ENCODE measurements at places on chromosomes 7 and 10.
A peak's percentile ranks its signal among the peaks of the same experiment; 100 is the strongest.

- DNase-seq, result no peak
Measured at GRCh38 chr7:68247126-68247525, 1250.5 kb downstream of the TYW1 start.

DNA sequence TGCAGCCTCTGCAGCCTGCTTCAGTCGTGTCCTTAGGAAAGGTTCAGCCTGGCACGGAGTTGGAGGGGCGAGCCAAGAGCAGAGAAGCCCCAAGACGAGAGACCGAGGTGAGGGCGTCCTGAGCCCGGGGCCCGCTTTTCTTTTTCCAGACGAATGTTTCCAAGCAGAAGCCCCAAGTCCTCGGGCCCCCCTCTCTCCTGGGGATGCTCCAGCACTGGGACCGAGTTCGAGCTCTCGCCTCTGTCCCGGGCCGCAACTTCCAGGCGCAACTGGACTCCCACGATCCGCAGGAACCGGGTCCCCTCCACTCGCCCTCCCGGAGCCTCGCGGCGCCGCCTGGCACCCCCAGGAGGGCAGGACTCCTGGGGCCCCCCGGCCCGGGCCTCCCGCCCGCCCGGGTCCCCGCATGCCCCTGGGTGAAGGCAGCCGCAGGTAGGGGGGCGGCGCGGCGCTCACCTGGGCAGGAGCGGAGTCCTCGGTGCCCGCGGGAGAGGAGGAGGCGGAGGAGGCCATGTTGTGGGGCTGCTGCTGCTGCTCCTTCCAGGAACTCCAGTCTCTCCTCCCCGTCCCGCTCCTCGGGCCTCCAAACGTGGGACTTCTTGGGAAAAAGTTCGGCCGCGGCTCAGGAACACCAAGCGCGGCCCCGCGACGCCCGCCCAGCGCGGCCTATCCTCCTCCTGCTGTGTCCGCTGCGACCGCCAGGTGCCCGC lies 45.3 kb upstream of the CDK1 start:
- no peak for DNase-seq

GRCh38 chr10:128885573-128886555 lies 581.2 kb upstream of the MGMT start:
- no peak for DNase-seq

- DNase-seq, result no peak
Measured at GRCh38 chr7:90459888-90460287, 9.6 kb upstream of the PTTG1IP2 start.

DNA sequence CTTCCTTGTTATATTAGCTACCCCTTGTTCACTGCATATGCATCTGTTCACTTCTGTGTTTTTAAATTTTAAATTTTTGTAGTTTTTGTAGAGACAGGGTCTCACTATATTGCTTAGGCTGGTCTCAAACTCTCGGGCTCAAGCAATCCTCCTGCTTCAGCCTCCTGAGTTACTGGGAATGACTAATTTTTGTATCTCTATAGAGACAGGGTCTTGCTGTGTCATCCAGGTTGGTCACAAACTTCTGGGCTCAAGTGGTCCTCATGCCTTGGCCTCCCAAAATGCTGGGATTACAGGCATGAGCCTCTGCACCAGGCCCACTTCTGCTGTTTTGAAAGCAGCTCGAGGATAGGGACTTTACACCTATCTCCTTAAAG lies 64.6 kb downstream of the PRTFDC1 start:
- no peak for DNase-seq

GRCh38 chr10:103605359-103606096 lies 112.0 kb downstream of the NEURL1 start:
- peak; percentile 35 for DNase-seq

GRCh38 chr7:144489504-144489903 lies 86.0 kb upstream of the NOBOX start:
- no peak for DNase-seq

GRCh38 chr7:117005449-117005848 lies 52.1 kb downstream of the ST7 start:
- DNase-seq, result no peak

DNA sequence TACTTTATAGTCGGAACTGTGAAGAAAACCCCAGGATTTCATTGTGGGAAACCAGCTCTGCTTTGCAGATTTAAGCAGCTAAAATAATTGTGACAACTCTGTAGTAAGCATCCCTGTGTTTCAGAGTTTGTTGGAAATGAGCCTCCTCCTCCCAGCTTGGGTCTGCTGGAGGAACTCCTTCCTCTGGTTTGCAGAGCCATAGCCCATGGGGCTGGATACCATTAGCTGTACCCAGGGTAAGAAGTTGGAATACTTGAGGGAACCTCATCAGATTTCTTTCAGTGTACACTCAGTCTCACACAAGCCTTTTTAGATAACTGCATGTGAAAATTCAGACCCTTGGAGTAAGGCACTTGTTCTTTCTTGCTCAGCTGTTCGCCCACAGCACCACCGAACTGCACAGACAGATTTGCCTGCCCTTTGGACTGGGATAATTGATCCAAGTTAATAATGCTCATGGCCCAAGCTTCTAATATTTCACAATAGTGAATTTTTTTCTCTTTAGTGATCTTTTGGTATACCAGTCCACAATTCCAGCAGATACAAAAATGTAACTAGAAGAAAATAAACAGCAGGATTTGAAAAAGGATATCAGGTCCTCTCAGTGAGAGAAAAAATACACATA lies 467.4 kb upstream of the FZD8 start:
- no peak for DNase-seq

DNA sequence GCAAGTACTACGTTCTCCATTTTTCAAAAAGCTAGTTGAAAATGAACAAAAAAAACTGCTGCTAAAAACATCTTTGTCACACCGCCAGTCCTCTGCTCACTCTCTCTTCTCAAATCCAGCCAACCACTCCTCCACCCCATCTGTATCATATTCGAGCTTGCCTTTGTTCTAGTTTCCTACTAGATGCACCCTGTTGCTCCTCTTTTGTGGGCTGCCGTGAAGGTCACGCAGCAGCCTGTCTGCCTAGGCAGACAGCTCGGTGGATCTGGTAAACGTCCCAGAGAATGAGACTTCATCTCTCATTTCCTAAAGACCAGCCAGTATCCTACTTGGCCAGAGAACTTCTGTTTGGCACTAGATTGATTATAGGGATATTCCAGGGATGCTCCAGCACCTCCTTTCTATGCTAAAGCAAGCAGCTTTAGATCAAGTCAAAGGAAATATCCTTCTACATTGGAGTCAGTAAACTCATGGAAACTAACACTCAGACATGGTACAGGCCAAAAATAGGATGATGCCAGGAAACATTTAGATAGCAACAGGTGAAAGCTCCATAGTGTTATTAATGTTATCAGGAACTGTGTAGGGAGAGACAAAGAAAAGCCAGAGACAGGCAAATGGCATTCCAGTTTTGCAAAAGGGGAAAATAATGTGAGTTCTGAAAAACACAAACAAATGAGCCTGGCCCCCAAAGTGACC lies 8.7 kb upstream of the PLXNA4 start:
- DNase-seq, result no peak

DNA sequence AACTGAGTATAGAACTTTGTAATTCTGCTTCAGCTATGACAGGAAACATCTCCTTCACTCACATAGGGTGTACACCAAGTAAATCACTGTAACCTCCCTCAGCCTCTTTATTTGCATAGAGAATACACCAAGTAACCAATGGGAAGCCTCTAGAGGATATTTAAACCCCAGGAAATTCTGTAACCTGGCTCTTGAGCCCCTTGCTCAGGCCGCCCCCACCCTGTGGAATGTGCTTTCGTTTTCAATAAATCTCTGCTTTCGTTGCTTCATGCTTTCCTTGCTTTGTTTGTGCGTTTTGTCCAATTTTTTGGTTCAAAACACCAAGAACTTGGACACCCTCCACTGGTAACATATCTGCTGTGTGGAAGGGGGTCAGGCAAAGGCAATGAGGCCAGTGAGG lies 60.2 kb downstream of the CLRN3 start:
- DNase-seq, result no peak

DNA sequence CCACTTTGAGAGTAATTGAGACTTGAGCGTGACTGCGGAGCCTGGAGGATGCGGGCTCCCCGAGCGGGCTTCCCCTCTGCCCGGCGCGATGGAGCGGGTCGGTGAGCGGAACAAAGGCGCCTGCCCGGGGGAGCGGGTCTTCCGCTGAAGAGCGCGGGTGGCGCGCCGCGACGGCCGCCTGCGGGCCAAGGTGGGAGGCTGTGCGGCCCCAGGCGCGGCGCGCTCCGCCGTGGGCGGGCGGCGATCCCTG lies at the start of gene GALNT17:
Gene GALNT17 (plus strand): TSS at position 18 of the 250 bp plus-strand sequence.
- DNase-seq, result no peak

GRCh38 chr7:132932296-132933071 lies 149.4 kb downstream of the CHCHD3 start:
- DNase-seq, result no peak

GRCh38 chr10:63266391-63267316 lies 133.5 kb downstream of the NRBF2 start:
- DNase-seq, result no peak

DNA sequence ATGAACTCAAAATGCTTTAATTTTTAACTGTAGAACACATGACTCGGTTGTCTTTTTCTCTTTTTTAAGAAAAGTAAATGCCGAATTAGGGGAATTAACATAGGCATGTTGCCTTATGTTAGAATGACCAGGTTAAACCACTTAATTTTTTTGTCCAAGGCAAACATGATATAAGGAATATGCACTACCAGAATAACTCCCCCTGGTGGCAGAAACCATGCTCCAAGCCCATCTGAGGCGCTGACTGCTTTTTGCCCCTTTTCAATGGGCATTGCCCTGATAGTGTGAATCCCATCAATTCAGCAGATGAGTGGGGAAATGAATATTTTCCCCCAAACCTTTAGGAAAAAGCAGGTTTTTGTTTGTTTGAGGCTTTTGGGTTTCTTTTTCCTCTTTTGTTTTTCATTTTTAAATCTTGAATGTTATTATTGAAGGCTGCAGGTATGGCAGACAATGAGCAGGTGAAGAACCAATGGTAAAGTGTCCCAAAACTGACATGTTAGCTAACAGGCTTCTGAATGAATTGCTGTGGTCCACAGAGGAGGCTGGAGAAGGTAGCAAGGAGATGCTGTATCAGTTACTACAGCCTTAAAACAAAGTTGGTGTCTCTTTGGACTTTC lies 284.3 kb downstream of the SORCS3 start:
- no peak for DNase-seq

- no peak for DNase-seq
Measured at GRCh38 chr7:123867225-123867624, 22.3 kb downstream of the HYAL4 start.

DNA sequence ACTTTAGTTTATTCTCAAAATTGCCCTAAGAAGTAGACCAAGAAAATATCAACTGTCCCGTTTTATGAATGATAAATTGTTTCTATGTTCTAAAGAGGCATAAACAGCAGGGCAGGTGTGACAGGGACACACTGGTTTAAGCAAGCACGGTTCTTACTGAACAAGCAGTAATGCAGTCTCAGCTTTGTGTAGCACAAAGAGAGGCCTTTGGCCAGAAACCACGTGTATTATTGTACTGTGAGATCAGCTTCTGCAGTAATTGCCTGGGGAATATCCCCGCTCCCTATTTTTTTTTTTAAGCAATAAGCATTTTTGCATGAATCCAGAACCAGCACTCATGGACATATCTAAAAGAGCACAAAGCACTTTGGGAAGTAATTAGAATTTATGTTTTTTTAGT lies 255.4 kb downstream of the WDR11 start:
- no peak for DNase-seq

DNA sequence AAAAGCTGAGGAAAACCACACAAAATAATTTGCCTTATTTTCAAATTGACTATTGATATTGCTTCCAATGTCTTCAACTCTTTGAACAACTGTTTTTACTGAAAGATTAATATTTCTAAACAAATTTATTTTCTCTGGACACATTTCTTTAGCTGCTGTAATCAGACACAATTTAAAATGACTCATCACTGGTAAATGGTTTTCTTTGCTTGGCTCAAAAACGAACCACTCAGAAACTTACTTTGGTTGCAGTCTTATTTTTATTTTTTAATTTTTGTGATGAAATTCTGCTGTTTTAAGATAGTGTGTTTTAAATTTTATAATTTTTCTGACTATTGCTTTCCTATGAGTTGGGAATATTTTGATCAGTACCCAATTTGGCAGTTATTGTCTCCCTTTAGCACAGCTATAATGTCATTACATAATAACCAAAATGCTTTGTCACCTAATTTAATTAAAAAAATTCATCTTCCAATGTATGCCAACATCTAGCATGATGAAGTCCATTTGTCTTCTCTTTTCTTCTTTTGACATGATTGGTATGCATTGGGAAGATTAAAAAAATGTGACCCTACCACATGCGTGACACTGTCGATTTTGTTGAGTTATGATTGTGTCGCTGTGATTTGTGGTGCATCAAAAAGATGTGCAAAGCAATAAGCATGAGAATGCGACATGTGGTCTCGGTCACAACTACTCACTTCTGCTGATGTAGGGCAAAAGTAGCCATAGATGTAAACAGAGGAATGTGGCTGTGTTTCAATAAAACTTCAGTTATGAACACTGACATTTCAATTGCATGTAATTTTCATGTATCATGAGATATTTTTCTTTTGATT lies 222.3 kb downstream of the SUGCT start:
- no peak for DNase-seq

DNA sequence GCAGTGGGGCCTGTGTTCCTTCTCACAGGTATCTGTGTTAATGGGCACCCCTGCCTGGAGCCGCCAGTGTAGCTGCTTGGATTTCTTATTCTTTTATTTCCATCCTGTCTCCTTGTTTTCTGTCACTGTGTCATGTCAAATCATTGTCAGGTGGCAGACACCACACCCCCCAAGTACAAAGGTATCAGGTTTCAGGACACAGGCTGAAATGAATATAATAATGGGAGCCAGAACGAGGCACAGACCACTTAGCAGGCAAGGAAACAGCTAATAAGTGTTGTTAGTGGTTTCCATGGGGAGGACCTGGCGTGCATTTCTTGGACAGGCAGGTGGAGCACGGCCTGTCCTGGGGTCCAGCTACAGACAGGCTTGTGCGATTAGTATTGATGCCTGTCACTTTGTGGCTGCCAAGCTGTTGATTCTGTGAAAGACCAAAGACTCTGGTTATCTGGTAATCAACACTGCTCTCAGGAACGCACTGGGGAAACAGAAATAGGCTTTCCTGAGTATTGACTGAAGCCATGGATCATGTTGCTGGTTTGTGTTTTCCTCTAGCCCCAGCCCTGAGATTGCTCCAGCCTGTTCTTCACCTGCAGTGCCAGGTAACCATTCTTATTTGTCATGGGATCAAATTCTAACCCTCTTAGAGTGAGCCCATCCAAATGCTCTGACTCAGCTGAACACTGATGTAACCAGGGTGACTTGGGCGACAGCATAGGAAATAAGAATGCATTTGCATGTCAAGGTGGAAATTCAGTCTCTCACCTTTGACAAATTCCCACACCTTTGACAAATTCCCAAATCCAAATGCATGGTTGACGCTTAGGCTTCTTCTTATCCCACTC lies 1002.0 kb downstream of the LRMDA start:
- DNase-seq, result no peak

GRCh38 chr7:135812148-135812547 lies 63.5 kb upstream of the FAM180A start:
- no peak for DNase-seq

GRCh38 chr7:139995017-139995915 lies 67.5 kb downstream of the PARP12 start:
- DNase-seq, result no peak

DNA sequence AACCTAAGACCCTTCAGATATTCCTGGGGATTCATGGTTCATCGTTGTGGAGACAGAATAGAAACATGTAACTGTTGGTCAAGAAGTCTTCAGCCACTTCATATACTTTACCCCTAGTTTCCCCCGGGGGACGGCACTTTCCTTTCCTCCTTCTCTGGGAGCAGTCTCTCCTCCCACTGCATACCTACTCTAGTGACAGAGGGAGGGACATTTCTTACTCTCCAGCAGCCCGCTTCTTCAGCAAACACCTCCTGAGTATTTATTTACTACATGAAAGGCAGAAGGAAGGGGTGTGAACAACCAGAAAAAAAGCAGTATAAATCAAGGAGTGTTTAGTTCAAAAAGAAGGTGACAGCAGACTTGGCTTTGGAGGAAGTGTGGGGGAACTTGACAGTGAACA lies 69.0 kb downstream of the LHFPL3 start:
- no peak for DNase-seq
